Hepatocyte (in vitro differentiated cells): ENCODE measurements at places on chromosomes 4 and X. TPM values are rescaled to one million over a fixed set of nuclear protein-coding genes. Genes with fewer than 3 reads are reported as not detected.

C4orf51 gene
- not detected in 2 replicates for total RNA-seq

ADH1B gene
- total RNA-seq = 8.0 and 8.2 TPM in 2 replicates

UGT2B10 gene
- total RNA-seq = 21.6 and 31.0 TPM in 2 replicates

GRCh38 chrX:13364230-13364857 lies 44.5 kb upstream of the ATXN3L start:
- H3K4me3 ChIP-seq = no peak overlapping the region
- no peak for DNase-seq
- no peaks in the 10 kb centered on the region for H3K4me1 ChIP-seq
- no peaks in the 10 kb centered on the region for H3K36me3 ChIP-seq
- no peaks in the 10 kb centered on the region for H3K27me3 ChIP-seq

DNA sequence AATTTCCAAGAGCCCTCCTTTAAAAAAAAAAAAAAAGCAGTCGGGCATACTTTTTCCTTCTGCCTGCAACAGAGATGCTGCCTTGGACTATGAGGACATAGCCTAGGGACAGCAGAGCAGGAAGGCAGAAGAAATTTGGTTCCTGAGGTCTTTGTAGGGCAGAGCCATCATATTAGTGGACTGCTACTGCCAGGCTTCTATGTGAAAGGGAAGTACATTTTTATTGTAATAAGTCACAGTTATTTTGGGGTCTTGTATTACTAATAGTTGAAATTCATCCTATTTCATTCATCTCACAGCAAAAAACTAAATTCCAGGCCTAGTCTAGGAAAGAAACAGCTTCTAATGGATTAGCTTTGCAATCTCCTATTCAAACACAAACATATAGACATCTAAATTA lies 211.2 kb downstream of the NSUN7 start:
- H3K4me3 ChIP-seq = no peak overlapping the region
- peaks cover 4% of the 10 kb centered on the region for H3K4me1 ChIP-seq
- no peak overlapping the region for H3K27ac ChIP-seq
- DNase-seq = no peak
